Activated CD4-positive, alpha-beta T cell treated with anti-CD3 and anti-CD28 coated beads for 4 hours (primary cell): ENCODE measurements at places on chromosomes 7 and 10.
A peak's percentile ranks its signal among the peaks of the same experiment; 100 is the strongest.

- peak; percentile 31 for DNase-seq
These were observed 52.2 kb upstream of the MKI67 start for GRCh38 chr10:128178302-128178958.

DNA sequence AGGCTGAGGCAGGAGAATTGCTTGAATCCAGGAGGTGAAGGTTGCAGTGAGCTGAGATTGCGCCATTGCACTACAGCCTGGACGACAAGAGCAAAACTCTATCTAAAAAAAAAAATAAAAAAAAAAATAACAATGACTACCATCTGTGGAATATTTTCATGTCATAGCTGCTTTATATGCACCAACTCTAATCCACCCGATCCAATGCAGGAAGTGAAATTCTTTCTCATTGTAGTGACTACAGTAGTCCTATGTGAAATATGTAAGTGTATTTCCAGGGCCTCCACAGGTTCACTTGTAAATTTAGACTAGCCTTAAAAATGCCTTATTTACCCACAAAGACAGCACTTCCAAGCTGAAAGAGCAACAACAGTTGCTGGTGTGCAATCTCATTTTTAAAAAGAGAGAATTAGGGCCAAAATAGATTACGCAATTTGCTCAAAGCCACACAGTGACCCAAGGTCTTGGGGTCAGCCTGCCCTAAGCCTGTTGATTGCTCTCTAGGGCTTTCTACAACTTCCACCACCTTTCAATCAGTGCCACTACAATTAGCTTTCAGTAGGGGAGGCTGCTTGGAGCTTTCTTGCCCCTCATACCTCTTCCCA lies 25.8 kb upstream of the EGFR start:
- DNase-seq, result no peak

- no peak for DNase-seq
These were observed 43.7 kb downstream of the ITGB8 start for GRCh38 chr7:20374399-20374798.

DNA sequence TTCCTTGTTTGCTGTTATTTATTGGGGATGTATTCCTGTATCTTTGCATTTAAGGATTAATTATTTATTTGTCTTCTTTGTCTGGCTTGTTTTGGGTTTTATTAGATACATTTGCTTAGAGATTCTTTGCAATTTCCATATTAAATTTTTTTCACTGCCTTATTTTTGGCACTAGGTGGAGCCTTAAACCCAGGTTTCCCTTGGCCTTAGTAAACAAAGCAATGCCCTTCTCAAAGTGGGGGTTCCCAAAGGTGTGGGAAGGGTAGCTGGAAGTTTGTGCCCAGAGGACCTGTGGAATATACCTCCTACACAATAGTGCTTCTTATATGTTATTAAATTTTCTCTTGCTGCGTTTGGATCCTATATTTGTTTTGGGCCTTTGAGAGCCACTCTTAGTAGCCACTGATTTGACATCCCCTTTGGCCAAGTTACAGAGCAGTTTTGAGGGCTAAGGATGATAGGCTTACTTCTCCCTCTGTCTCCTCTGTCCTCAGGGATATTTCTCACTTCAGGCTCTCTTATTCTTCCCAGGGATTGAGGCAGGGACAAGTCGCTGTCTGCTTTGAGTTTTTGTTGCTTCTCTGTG lies 162.3 kb downstream of the ITGB1 start:
- DNase-seq, result peak; percentile 12

DNA sequence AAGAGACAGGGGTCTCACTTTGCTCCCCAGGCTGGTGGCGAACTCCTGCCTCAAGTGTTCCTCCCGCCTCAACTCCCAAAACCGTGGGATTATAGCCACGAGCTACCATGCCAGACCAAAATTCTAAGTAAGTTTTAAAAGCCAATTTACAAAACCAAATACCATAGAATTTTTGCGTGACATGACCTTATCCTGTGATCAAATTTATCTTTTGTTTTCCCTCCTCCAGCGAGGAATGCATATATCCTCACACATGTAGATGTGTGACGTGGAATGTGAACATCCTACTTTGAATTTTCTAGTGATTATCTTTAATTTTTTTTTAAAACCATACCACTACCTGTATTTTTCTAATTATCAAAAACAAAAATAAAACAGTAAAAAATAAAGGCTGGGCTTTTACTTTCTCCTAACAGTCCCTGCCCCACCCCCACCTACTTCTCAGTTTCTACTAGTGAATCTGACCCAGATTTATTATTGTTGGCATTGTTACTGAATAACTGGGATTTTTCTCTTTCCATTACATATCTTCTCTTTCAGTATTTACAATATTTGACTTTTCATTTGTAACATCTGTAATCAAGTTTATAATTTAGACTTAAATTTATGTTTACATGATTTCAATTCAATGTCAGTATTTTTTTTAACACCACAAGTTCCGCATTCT lies 26.0 kb downstream of the CYTH3 start:
- DNase-seq, result no peak

DNA sequence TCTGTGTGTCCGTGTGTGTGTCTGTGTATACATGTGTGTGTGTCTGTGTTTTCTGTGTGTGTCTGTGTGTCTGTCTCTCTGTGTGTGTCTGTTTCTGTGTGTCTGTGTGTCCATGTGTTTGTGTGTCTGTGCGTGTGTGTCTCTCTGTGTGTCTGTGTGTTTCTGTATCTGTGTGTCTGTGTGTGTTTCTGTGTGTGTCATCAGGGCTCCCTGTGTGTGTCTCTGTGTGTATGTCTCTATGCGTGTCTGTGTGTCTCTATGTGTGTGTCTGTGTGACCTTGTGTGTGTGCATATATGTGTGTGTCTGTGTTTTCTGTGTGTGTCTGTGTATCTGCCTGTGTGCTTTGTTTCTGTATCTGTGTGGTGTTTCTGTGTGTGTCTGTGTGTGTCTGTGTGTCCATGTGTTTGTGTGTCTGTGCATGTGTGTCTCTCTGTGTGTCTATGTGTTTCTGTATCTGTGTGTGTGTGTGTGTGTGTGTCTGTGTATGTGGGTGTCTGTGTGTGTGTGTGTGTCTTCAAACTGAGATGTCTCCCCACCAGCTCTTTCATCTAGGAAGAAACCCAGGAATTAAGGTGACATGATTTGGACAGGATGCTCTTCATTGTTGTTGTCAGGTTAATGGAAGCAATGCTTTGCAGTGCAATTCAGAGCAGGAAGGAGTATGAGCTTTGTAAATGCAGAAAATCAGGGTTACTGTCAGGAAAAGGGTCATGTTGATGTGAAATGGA lies 20.7 kb upstream of the PPIF start:
- DNase-seq, result no peak

DNA sequence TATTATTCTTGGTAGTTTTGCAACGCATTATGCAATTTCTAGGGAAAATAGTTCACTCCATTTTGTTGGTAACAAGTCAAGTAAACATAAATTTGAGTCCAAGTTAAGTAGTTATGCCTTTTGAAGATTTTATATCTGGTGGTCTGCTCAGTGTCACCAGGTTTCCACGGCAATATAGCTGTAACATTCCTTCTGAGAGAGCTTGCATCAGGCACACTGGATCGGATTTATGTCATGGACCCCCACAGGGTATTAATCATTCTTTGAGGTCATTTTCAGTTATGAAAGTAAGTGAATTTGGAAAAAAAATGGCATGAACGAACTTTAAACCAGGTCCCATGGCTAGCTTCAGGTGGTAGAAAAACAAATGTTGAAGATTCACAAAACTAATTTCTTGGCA lies 136.3 kb downstream of the POLR1F start:
- DNase-seq, result no peak

DNA sequence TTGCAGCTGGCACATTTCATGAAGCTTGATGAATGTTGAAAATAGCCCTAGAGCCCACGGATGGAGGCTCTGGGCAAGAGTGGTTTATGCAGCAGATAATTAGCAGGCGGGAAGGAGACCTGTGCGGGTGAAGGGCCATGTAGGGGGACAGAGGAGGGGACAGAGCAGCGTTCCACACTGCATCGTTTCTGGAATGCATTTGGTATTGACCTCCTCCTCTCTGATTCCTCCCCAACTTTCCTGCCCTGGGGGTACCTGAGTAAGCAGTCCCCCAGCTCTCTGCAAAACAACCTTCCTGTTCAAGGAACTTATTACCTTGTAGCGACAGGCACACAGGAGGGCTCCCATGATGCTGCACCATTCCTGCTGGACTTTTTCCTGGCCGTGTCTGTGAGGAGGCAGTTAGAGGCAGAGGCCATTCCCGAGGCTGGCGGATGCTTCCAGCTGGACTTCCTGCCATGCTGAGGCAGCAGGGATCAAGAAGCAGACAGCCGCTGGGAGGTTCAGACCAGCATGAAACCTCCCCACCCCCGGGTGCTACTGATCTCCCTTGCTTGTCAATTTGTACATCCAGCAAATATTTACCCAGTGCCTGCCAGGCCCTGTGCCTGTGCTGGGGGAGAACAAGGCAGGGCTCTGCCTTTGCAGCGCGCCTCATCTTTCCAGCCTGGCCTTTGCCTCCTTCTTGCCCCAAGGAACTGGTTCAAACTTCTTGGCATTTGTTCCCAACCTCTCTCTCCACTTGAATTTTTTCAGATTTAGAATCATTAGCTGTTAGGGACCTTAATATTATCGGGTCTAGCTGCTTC lies 28.7 kb downstream of the SLC29A3 start:
- no peak for DNase-seq

DNA sequence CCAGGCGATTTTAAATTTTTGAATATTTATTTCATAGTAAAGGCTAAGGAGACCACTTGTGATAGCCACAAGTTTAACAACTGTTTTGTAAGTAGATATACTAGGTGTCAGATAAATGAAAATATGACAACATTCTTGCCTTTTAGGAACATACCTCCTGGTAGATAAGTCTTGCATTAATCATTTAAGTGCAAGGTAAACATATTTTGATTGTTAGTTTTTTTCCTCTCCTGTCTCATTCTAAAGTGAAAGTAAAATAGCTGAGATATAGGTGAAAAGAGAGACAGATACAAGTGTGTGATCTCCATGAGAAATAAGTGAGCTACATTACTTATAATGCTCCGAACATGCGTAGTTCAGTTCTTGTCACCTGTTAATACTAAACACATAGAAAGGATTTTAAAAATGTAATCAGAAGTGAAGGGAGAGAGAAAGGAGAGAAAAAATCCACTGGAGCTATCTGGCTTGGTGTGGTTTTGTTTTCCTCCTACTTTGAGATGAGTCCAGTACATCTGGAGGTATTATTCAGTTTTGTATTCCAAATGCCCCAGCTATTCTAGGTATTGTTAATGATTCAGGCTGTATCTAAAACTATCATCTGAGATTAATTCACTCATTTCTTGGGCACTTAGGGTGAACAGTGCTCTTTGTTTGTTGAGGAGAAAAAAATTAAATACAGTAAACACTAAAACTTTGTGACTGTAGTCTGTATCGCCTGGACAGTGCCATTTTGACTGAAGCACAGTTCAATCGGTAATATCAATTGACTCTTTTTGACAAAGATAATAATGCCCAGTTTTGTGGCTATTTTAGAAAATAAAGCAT lies 21.2 kb downstream of the GLCCI1 start:
- no peak for DNase-seq

DNA sequence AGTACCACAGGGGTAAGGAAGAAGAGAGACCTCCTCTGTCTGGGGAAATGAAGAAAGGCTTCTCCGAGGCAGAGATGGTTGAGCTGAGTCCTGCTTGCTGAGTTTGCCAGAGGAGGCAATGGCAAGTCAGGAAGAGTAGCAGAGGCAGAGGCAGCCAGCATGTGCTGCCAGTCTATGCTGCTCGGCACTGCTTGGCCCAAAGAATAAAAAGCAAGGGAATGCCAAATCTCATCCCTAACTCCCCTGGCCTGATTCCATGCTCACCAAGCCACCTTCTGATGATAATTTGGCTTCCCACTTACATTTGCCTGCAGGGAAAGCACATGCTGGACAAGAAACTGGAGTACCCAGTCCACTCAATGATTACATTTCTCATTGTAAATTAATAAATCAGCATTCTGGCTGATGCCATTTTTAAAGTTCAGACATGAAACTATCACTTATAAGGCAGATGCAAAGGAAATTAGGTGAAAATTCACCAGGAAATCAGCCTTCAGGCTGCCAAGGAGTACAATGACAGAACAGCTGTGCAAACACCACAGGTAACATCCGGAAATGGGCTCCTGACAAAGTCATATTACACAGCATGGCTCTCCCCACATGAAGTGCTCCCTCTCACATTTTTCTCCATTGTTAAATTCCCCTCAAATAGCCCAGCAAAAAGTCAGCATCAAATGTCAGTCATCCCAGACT lies 245.9 kb downstream of the MTERF1 start:
- no peak for DNase-seq

DNA sequence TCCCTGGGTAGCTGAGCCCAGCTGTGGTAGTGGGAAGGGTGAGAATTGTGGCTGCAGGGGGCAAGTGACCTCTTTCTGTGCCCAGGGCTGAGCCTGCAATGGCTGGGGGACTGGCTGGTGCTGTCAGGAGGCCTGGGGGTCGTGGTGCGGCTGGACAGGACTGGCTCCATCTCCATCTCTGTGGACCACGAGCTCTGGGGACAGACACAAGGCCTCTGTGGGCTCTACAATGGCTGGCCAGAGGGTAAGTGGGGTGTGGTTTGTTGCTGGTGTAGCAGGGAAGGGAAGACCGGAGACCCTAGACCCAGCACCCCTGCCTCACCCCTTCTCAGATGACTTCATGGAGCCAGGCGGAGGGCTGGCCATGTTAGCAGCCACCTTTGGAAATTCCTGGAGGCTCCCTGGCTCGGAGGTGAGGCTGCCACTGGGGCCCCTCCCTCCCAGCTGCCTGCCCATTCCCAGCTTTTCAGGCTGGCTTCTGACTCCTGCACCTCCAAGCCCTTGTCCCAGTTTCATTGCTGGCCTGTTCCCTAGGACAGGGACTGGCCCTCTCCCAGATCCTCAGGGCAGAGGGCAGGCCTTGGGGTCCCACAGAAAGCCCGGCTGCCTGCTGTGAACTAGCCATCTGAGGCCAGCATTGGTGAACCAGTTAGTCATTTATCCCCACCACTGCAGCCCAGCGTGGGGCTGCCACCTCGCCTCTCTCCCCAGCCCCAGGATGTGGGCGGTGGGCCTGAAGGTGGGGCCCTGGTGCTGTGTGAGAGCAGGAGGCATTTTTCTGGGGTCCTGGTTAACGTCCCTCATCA lies 5.5 kb upstream of the ZNF467 start:
- no peak for DNase-seq

DNA sequence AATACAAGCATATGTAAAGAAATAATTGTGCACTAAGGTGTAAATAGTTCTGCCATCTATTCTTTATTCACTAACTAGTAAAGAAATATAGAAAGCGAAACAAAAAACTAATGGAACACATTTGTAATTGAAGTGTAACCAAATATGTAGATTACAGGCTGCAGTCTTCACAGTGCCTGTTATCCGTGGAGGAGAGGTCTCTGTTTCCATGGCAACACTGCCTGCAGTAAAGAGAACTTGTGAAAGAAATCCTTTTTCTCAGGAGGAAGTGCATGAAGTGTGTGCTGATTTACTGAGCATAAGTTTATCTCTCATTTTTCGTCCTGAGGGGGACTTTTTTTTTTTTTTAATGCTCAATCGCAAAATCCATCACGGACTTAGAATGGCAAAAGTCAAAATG lies 102.5 kb downstream of the APBB1IP start:
- no peak for DNase-seq
